ENCODE measurements at places on chromosomes 6 and 20.

- DNase-seq, result no peak
Observed at GRCh38 chr6:150695652-150696051, 96.0 kb downstream of the PLEKHG1 start.

- no peak for DNase-seq
Observed at GRCh38 chr20:8438748-8439147, 306.7 kb downstream of the PLCB1 start.

DNA sequence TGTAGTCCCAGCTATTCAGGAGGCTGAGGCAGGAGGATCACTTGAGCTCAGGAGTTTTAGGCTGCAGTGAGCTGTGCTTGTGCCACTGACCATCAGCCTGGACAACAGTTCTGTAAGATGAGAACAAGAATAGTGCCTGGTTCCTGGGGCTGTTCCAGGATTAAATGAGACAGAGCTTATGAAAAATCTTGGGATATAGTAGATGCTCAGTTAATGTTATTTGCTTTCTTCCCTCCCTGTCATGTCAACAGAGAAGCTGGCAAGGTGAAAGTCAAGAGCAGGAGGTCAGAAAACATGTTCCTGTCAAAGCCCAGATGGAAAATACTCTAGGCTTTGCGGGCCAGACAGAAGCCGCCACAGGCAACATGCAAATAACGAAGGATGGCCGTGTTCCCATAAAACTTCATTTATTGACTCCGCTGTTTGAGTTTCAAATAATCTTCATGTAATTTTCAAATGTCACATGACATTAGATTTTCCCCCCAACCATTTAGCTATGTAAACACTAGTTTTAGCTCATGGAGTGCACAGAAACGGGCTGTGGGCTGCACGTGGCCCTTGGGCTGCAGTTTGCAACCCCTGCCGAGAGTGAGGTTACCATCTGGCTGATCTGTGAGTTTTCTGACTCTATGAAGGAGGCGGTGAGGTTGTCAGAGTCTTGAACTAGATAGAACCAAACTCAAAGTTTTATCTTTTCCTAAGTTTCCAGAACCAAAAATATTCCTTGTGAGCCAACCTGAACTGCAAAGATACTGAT is 63.4 kb upstream of the PMEPA1 start:
- DNase-seq, result no peak

GRCh38 chr20:483815-484644 is 21.7 kb upstream of the TBC1D20 start:
- DNase-seq, result no peak

DNA sequence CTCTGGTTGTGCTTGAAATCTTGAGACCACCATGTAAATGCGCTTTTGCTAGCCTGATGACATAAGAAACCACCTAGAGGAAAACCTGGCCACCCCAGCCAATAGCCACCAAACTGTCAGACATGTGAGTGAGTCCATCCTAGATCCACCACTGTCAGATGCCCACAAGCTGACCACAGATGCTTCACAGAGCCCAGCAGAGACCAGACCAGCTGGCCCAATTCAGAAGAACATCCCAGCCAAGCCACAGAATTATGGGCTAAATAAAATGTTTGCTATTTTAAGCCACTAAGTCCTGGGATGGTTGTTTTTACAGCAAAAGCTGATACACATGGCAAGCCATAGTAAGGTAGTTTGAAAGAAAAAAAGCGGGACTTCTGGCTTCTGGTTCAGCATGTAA is 425.3 kb downstream of the KIF16B start:
- no peak for DNase-seq

- DNase-seq, result no peak
Observed at GRCh38 chr6:71908162-71908765, 21.9 kb downstream of the RIMS1 start.

All from astrocyte of the spinal cord (primary cell).